ENCODE measurements at places on chromosomes 7 and 10. TPM values are rescaled to one million over a fixed set of nuclear protein-coding genes. Genes with fewer than 3 reads are reported as not detected.

Gene HOXA1
- 0.58 TPM for total RNA-seq

GRCh38 chr7:57071-57470 is 135.3 kb upstream of the FAM20C start:
- H3K27ac ChIP-seq: no peak overlapping the region
- H3K4me3 ChIP-seq: no peak overlapping the region
- DNase-seq: no peak
- no peaks in the 10 kb centered on the region for H3K36me3 ChIP-seq
- no peaks in the 10 kb centered on the region for H3K4me1 ChIP-seq

Gene SPDYE1
- total RNA-seq: not detected

DNA sequence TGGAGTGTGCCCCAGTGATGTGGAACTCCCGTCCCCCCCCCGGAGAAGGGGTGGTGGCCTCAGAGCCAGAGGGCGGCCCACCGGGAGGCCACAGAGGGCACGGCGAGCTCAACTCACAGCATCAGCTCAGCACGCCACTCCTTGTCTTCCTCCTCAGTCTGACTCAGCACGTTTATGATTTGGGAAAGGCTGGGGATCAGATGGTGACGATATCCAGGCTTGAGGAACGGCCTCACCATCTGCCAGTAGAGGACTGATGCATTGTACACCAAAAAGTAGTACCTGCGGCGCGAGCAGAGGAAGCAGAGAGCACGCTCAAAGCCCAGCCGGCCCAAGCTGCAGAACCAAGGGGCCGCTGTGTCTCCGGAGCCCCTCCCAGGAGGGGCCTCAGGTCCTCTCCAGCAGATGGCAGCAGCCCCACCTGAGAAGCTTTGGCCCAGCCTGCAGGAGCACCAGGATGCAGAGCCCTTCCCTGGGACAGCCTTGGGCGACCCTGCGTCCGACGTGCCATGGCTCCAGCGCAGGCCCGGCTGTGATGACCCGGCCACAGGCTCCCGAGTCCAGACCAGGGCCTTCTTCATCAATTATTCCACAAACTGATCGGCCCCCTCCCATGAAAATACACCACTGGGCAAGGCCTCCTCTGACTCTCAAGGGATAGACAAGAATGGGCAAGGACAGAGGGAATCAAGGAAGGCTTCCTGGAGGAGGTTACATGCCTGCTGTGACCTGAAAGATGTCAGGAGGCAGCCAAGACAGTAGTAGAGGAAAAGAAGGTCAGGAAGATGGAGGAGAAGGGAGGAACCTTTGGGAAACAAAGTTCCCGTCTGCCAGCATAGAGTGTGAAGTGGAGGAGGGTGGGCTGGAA is 3.7 kb downstream of the CFAP46 start:
- peaks cover 2% of the 10 kb centered on the region for H3K4me1 ChIP-seq
- H3K36me3 ChIP-seq: no peaks in the 10 kb centered on the region
- peak overlapping the region; percentile 57 for H3K27ac ChIP-seq
- H3K4me3 ChIP-seq: no peak overlapping the region
- H3K27me3 ChIP-seq: peaks cover 24% of the 10 kb centered on the region

DNA sequence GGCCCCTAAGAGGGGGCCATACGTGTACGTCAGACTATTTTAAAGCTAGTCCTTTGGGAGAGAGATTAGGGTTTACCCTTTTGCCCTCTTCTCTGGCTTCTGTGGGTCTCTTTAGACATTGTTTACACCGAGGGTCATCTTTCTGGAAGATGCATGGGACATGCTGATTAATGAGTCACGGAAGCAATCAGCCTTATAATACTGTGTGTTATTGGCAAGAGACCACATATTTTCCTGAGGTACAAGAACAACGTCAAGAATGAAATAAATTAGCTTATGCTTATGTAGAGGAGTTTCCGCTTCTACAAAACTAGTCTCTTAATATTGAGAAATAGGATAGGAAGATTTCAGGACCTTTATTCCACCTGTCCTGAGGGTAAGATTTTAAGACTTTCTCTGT is 327.7 kb downstream of the BBS9 start:
- no peak for DNase-seq
- no peak overlapping the region for H3K27ac ChIP-seq
- H3K36me3 ChIP-seq: no peaks in the 10 kb centered on the region
- H3K4me3 ChIP-seq: no peak overlapping the region

GRCh38 chr10:89329151-89329550 is 1.4 kb downstream of the IFIT3 start:
- H3K27me3 ChIP-seq: no peaks in the 10 kb centered on the region
- H3K27ac ChIP-seq: no peak overlapping the region
- DNase-seq: no peak
- H3K4me3 ChIP-seq: peak overlapping the region; percentile 82
- peaks cover 72% of the 10 kb centered on the region for H3K4me1 ChIP-seq

Gene FAM171A1
- 11.1 TPM for total RNA-seq

- no peak for DNase-seq
- H3K27ac ChIP-seq: no peak overlapping the region
- H3K27me3 ChIP-seq: peaks cover 1% of the 10 kb centered on the region
- no peak overlapping the region for H3K4me3 ChIP-seq
These were observed 64.1 kb downstream of the CXCL12 start for GRCh38 chr10:44320756-44321155.

GRCh38 chr7:118169146-118169545 is 14.8 kb upstream of the LSM8 start:
- H3K36me3 ChIP-seq: no peaks in the 10 kb centered on the region
- no peak overlapping the region for H3K4me3 ChIP-seq
- peaks cover 23% of the 10 kb centered on the region for H3K27me3 ChIP-seq
- no peaks in the 10 kb centered on the region for H3K4me1 ChIP-seq
- no peak for DNase-seq

- peaks cover 2% of the 10 kb centered on the region for H3K4me1 ChIP-seq
- peaks cover 2% of the 10 kb centered on the region for H3K36me3 ChIP-seq
- H3K27ac ChIP-seq: no peak overlapping the region
These were observed 86.8 kb downstream of the CPEB3 start for GRCh38 chr10:92203919-92204623.

GRCh38 chr7:93821463-93821862 is 69.1 kb downstream of the TFPI2 start:
- H3K4me1 ChIP-seq: no peaks in the 10 kb centered on the region
- no peaks in the 10 kb centered on the region for H3K36me3 ChIP-seq
- no peak overlapping the region for H3K4me3 ChIP-seq
- H3K27ac ChIP-seq: no peak overlapping the region
- DNase-seq: no peak

DNA sequence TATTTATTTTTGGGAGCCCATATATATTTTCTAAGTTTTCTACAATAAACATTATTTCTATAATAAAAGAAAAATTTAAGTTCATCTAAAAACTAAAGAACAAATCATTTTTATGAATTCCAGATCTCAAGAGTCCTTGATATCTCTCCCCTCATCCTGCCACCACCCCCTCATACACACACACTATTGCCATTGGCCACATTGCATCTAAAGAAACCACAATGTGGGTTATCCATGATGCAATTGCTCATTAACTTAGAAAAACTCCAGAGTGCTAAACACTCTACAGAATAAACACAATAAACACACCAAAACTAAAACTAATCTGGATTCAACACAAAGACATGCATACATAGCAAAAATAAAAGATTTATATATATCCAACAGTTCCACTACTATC is 37.8 kb downstream of the FAM13C start:
- H3K27ac ChIP-seq: no peak overlapping the region
- H3K36me3 ChIP-seq: no peaks in the 10 kb centered on the region
- H3K4me3 ChIP-seq: no peak overlapping the region
- no peaks in the 10 kb centered on the region for H3K4me1 ChIP-seq

DNA sequence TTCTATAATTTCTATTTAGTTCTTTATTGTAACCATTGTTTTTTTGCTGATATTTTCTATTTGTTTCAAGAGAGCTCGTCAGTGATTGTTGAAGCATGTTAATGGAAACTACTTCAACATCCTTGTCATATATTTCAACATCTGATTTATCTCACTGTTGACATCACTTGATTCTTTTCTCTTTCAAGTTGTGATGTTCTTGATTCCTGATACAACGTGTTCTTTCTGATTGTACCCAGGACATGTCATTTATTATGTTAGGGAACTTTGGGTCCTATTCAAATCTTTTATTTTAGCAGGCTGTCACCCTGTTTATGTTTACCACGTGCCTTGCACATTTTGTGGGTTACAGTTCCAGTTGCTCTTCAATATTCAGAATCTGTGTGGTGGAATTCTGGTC is 79.8 kb upstream of the RSU1 start:
- DNase-seq: no peak
- H3K36me3 ChIP-seq: peaks cover 3% of the 10 kb centered on the region
- H3K4me3 ChIP-seq: no peak overlapping the region
- H3K4me1 ChIP-seq: peaks cover 1% of the 10 kb centered on the region
- H3K27ac ChIP-seq: no peak overlapping the region

- DNase-seq: no peak
- H3K27me3 ChIP-seq: no peaks in the 10 kb centered on the region
- H3K4me3 ChIP-seq: no peak overlapping the region
- no peak overlapping the region for H3K27ac ChIP-seq
These were observed 67.4 kb downstream of the GBF1 start for GRCh38 chr10:102312683-102313082.

Gene HOXA9
- total RNA-seq: not detected

Gene AS3MT
- 0.60 TPM for total RNA-seq

- no peaks in the 10 kb centered on the region for H3K36me3 ChIP-seq
- DNase-seq: no peak
- H3K4me1 ChIP-seq: no peaks in the 10 kb centered on the region
- no peak overlapping the region for H3K4me3 ChIP-seq
- H3K27ac ChIP-seq: no peak overlapping the region
- no peaks in the 10 kb centered on the region for H3K27me3 ChIP-seq
These were observed 21.9 kb downstream of the LRRC17 start for GRCh38 chr7:102934701-102935100.

GRCh38 chr10:131676800-131677421 is 223.9 kb upstream of the PPP2R2D start:
- H3K4me3 ChIP-seq: no peak overlapping the region
- DNase-seq: no peak
- H3K4me1 ChIP-seq: no peaks in the 10 kb centered on the region
- no peak overlapping the region for H3K27ac ChIP-seq

GRCh38 chr10:11407939-11408338 is 203.5 kb downstream of the USP6NL start:
- H3K4me3 ChIP-seq: no peak overlapping the region
- peak; percentile 24 for DNase-seq
- H3K27me3 ChIP-seq: no peaks in the 10 kb centered on the region
- peak overlapping the region; percentile 76 for H3K27ac ChIP-seq
- peaks cover 44% of the 10 kb centered on the region for H3K4me1 ChIP-seq
- peaks cover 31% of the 10 kb centered on the region for H3K36me3 ChIP-seq

All from activated CD4-positive, alpha-beta T cell treated with anti-CD3 and anti-CD28 coated beads, Interleukin-2, amount 10 ng/mL, durations not matched to agents 7 days and 5 days (primary cell).